ENCODE measurements at places on chromosomes 7 and 10.

DNA sequence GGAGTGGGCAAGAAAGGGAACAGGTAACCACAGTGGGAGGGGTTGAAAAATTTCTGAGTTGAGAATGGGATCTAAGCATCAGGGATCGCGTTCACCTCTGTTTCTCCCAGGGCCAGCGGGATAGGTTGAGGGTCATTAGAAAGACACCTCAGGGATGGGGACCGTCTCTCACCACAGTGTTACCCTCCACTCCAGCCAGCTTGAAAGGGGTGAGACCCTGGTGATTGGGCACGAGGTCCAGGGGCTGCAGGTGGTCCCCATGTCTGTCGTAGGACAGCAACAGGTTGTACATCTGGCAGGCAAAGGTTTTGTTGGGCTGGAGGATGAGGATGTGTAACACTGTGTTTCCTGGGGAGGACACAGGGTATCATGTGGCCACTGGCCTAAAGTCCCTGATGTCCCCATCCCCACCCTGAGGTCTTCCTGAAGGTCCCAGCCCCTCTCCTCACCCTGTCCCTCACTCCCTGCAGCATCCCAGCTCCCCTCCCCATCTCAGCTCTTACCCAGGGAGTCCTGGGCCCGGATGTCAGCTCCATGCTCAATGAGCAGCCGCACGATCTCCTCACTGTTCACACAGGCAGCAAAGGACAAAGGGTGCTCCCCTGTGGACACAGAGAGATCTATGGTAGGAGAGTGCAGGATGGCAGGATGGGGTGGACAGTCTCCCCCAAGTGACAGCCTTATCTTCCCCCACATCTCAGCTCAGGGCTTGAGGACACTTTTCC is 9.1 kb downstream of the TRPV6 start:
- DNase-seq = no peak

DNA sequence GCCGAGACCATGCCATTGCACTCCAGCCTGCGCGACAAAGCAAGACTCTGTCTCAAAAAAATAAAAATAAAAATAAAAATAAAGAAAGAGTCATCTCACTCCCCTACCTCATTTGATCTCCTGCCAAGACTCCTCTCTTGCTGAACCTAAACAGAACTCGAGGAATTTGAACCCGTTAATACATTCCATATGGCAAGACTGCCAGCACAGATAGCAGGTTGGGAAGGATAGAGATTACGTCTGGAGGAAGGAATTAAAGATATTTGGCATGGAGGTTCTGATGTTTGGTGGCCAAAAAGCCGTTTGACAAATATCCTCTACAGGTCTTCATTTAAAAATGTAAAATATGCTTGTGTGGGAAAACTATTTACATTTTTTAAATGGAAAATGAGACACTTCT is 549.6 kb downstream of the HTR7 start:
- no peak for DNase-seq

- DNase-seq = no peak
Measured at GRCh38 chr7:87287738-87288341, 57.6 kb upstream of the CROT start.

GRCh38 chr10:96548589-96548988 is 34.9 kb upstream of the TLL2 start:
- DNase-seq = no peak

DNA sequence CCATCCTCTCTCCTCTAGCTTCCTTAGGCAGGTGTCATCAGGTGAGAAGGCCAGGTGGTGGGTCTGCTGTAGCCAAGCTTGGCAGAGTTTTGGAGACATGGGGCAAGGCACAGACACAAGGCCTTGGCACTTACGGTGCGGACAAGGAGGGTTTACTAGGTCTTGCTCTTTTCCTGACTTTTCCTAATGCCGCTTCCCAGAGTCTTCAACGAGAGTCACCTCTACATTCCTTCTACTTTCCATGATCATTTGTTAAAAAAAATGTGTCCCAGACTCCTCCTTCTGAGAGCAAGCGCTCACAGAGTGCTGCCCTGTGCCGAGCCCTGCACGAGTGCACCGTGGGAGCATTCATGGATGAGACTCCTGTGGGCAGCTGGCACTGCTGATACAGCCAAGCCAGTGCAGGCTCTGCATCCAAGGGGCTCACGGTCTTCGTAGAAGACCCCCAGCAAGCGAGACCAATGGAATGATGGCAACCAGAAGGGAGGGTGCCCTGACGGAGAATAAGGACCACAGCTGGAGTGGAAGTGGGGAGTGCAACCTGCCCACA is 243.0 kb upstream of the MKI67 start:
- DNase-seq = no peak

- no peak for DNase-seq
Measured at GRCh38 chr7:123608991-123609882, 7.6 kb downstream of the ASB15 start.

- no peak for DNase-seq
Measured at GRCh38 chr10:109624939-109625338, 298.4 kb downstream of the XPNPEP1 start.

DNA sequence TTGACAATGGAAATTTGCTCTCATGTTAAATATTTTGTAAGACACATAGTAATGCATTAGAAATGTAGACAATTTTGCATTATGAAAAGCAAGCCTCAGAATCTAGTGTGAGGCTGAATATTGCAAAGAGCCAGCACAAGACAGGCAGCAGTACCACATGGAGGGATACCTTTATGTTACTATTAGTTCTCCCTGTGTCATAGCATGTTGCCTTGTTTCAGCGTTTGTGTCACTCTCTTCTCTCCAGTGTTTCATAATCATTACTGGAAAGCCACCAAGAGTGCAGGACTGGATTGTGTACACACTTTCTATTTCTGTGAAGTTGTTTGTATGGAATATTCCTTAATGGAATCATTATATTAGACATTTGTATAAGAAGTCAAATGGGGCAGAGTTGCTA is 8.5 kb downstream of the AHR start:
- no peak for DNase-seq

GRCh38 chr10:59012839-59013238 is 163.6 kb upstream of the PHYHIPL start:
- no peak for DNase-seq

GRCh38 chr10:7297094-7297493 is 113.7 kb downstream of the SFMBT2 start:
- DNase-seq = no peak

DNA sequence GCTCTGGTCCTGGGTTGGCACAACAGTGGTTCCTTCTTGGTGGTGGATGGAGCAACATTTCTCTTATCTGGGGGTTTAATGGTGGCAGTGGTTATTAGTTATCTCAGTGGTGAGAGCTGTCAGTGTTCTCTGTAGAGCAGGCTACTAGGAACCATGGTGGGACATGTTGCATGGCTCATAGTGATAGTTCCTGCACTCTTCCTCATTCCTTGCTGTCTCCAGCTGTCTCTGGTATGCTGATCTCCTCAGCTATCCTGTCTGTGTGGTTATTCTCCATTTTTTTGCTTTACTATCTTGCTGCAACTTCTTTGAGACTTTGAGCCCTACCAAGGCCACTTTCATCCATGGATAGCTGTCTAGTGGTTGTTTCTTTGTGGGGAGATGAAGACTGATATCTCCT is 44.0 kb downstream of the CCDC7 start:
- DNase-seq = no peak

GRCh38 chr10:48526846-48527505 is 77.9 kb downstream of the ARHGAP22 start:
- no peak for DNase-seq

DNA sequence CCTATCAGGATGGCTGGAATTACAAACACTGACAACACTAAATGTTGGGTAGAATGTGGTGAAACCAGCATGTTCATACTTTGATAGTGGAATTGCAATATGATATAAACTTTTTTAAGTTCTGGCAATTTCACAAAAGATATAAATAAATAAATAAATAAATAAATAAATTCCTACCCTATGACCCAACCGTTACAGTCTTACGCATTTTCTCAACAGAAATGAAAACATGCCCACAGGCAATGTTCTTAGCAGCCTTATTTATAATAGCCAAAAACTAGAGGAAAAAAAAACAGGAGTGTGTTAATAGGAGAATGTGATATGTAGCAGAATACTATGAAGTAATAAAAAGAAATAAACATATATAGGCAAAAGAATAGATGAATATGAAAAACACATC is 318.9 kb downstream of the IPMK start:
- DNase-seq = no peak

DNA sequence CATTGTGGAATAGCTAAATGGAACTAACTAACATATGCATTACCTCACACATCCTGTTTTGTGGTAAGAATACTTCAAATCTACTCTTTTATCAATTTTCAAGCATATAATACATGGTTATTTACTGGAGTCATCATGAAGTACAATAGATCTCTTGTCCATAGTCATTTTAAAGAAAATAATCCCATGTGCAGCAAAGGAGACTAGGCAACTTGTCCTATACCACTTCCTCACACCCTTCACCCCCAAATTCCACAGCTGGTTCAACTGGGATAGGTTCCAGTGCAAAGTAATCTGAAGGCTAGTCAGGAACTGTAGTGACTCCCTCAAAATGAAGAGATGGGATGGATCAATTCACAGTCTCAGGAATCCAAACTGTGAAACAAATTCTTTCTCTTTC is 176.1 kb downstream of the SGMS1 start:
- DNase-seq = no peak

DNA sequence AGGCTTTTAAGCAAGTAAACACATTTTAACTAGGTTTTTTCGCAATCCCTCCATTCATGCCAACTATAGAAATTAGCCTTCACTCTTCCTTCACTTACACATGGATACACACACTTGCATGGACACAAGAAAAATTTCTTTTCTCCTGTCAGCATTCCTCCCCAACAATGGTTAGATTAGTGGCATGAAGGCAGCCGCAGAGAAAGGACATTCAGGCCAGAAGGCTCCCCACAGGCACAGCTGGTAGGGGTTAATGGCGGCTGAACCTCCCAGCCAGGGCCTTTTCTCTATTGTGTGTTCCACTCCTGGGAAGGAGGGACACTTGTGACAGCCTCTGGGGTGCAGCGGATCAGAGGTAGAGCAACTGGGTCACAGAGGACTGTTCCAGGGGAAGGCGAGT is 255.0 kb upstream of the SP8 start:
- DNase-seq = no peak

DNA sequence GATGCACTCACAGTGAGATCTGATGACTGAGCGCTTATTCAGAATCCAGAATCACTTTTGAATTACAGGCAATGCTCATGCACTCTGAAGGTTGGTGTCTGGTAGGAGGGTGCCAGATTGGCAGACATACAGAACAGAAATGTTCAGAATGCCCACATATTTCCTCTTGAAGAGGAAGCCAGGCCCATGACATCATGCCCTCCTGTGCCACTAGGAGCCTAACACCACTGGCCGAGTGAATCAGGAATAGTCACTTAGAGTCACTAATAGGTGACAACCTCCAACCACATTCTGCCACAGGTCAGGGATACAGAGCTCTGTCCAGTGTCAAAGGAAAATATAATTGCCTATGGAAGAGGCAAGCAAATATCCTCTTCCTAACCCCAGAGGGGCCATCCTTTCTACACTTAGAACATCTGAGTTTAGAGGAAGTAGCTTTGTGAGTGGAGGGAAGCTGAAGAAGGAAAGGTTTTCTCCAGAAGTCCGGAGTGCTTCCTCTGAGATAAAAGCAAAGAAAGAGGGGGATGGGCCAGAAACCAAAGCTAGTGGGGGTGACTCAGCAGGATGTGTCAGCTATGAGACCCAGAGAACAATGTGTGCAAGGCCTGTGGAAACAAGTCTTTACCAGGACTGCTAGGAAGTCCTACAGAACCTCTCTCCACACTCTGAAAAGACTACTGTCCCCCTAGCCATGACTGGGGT is 838.8 kb downstream of the GRID1 start:
- DNase-seq = no peak
